Mammary epithelial cell (primary cell): ENCODE measurements at places on chromosomes 13 and 19.
A peak's percentile ranks its signal among the peaks of the same experiment; 100 is the strongest.

GRCh38 chr13:79869326-79869725 lies 388.4 kb downstream of the NDFIP2 start:
- peak; percentile 46 for DNase-seq

GRCh38 chr13:109697936-109698335 lies 88.4 kb downstream of the IRS2 start:
- no peak for DNase-seq

DNA sequence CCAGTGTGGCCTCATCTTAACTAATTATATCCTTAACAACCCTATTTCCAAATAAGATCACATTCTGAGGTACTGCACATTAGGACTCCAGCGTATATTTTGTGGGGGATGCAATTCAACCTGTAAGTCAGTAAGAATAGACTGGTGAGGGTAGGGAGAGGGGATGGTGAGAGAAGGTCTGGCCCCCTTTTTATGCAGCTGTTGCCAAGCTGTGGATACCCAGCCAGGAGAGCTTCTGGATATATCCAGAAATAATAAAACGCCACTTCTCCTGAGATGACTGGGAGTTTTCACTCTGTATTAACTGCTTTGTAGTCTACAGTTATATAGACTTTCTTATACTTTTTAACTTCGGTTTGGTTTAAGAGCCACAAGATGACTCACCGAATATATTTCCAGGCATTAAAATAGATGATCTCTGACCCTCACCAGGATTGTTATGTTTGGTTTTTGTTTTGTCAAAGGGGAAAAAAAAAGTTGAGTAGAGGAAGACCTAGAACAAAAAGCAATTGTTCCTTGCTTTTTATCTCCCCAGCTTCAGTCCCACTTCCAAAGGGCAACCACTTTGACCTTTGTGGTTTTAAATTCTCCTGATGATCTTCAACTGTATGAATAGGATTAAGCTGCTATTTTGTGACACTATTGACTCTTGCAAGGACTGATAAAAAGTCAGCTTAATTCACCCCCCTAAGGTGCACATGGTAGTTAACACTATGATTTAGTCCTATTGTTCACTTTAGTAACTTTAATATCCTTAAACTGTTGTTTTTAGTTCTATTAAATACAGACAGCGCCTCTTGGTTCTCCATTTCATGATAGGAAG lies 3.1 kb upstream of the NEK3 start:
- peak; percentile 49 for DNase-seq

- DNase-seq: no peak
Measured at GRCh38 chr13:82747291-82747690, 1135.0 kb downstream of the SLITRK1 start.

DNA sequence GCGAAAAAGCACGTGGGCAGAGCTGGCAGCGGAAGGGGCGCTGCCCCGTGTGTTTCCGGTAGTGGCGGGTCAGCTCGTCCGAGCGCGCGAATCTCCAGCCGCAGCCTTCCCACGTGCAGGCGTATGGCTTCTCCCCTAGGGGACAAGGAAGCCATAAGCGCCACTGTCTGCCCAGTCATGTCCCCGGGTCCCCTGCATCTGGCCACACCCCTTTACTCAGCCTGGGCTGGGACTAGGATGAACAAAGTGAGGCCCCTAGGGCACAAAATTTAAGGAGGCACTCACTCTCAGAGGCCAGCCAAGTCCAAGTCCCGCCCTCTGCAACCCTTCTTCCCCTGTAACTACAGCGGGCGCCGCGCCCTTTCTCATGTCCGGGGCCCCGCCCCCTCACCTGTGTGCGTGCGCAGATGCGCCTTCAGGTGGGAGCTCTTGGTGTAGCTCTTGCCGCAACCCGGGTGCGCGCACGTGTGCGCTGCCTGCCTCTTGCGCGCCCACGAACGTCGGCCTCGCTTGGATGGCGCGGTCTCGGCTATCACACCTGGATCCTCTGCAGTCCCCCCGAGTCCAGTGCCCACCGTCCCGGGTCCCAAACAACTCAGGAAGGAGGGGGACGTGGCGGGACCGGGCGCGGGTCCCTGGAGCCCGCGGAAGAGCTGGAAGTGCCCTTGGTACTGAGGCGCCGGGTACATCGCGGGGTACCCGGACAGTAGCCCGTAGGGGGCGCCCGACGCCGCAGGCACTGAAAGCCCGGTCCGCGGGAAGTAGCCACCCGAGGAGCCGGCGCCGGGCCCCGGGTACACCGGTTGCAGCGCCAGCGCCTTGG lies 1.9 kb downstream of the KLF1 start:
- DNase-seq: peak; percentile 80

- DNase-seq: no peak
Measured at GRCh38 chr19:4199699-4200293, 17.3 kb downstream of the ANKRD24 start.

GRCh38 chr13:112596235-112596634 lies 8.3 kb upstream of the TUBGCP3 start:
- DNase-seq: no peak

DNA sequence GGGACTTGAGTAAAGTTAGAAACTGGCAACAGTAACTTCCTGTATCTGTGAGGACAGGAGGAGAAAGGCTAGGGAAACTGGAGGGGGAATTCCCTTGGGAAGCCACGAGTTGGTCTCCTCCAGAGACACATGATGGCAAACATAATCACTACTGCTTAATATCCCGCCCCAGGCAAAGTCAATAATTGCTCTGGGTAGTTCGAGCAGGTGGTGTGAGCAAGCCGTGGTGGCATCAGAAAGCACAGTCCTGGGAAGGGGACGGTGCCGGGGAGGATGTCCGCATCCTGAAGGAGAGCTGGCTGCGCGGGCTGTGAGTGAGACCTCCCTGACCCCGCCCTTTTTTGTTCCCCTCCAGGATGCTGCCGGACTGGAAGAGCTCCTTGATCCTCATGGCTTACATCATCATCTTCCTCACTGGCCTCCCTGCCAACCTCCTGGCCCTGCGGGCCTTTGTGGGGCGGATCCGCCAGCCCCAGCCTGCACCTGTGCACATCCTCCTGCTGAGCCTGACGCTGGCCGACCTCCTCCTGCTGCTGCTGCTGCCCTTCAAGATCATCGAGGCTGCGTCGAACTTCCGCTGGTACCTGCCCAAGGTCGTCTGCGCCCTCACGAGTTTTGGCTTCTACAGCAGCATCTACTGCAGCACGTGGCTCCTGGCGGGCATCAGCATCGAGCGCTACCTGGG lies 1.4 kb downstream of the FFAR2 start:
- peak; percentile 46 for DNase-seq

DNA sequence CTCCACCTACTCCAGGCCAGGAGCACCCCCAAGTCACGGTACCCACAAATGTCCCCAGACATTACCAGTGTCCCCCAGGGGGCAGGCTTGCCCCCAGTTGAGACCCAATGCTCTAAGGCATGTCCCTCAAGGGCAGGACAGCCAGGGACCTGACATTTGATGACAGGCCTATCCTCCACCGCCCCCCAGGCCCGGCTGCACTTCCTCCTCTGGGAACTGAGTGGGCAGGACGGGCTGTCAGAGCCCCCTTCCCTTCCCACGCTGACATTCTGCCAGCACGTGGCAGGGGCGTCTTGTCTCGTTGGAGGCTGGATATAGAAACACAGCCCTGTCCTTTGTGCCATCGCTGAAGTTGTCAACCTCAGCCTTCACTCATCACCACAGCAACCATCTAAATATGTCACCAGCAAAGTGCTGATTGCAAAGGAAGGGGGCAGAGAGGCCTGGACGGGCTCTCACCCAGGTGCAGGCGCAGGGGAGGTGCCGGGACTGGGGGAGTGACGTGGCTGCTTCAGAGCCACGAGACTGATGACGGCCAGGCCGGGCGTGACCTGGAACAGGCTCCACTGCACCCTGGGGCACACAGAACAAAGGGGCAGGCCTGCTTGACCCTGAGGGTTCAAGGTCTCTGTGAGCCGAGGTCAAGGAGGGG lies 38.4 kb downstream of the GNG7 start:
- no peak for DNase-seq

DNA sequence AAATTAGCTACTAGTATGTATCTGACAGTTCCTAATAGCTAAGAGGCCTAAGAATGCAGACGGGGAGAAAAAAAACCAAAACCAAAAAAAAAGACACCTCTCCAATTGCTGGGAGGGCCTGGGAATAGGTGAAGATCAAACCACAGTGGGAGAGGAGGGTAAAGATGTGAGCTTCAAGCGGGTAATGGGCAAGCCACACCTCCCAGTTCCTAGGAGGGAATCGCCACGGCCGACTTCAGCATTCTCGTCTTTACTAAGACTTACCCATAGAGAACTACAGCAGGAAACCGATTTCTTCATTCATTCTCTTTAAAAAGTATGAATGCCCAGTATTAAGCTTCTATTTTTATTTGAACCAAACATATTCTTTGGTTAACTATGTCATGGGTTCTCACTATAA lies 5.6 kb upstream of the EEF1AKMT1 start:
- DNase-seq: no peak

DNA sequence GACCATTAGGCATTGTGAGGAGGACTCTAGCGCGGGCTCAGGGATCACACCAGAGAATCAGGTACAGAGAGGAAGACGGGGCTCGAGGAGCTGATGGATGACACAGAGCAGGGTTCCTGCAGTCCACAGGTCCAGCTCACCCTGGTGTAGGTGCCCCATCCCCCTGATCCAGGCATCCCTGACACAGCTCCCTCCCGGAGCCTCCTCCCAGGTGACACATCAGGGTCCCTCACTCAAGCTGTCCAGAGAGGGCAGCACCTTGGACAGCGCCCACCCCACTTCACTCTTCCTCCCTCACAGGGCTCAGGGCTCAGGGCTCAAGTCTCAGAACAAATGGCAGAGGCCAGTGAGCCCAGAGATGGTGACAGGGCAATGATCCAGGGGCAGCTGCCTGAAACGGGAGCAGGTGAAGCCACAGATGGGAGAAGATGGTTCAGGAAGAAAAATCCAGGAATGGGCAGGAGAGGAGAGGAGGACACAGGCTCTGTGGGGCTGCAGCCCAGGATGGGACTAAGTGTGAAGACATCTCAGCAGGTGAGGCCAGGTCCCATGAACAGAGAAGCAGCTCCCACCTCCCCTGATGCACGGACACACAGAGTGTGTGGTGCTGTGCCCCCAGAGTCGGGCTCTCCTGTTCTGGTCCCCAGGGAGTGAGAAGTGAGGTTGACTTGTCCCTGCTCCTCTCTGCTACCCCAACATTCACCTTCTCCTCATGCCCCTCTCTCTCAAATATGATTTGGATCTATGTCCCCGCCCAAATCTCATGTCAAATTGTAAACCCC lies 2.8 kb upstream of the CEACAM5 start:
- DNase-seq: peak; percentile 20

GRCh38 chr13:113969973-113970611 lies 3.8 kb downstream of the C13orf46 start:
- peak; percentile 51 for DNase-seq

DNA sequence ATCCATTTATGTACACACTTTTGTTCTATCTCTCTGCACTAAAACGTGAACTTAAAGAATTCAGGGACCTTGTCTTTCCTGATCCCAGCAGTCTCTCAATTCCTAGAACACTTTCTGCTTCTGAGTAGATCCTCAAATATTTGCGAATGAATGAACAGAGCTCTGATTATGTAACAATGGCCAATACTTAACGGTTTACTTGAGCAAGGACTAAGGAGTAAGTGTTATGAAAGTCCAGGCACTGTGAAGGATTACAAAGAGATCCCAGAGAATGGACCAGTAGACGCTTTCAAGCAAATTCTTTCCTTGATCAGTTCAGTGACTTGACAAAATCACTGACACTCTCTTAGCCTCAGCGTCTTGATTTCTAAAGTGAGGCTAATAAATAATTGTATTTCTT lies 514.5 kb upstream of the KLHL1 start:
- DNase-seq: no peak

DNA sequence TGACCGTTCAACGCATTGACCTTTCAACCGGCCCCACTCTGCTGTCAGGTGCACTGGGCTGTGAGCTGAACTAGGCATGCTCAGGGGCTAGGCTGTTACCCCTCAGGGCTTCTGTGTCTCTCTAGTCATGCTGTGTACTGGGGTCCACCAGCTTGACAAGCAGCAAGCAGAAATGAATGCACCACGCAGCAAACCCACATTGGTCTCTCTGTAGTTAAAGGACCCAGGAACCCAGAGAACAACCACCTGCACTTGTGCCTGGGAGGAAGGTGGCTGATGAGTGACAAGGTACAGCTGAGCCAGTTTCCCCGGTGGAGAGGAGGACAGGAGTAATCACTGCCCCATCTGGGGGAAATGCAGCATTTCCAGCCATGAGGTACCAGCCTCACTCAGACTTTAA lies 159.9 kb downstream of the USP12 start:
- DNase-seq: no peak

DNA sequence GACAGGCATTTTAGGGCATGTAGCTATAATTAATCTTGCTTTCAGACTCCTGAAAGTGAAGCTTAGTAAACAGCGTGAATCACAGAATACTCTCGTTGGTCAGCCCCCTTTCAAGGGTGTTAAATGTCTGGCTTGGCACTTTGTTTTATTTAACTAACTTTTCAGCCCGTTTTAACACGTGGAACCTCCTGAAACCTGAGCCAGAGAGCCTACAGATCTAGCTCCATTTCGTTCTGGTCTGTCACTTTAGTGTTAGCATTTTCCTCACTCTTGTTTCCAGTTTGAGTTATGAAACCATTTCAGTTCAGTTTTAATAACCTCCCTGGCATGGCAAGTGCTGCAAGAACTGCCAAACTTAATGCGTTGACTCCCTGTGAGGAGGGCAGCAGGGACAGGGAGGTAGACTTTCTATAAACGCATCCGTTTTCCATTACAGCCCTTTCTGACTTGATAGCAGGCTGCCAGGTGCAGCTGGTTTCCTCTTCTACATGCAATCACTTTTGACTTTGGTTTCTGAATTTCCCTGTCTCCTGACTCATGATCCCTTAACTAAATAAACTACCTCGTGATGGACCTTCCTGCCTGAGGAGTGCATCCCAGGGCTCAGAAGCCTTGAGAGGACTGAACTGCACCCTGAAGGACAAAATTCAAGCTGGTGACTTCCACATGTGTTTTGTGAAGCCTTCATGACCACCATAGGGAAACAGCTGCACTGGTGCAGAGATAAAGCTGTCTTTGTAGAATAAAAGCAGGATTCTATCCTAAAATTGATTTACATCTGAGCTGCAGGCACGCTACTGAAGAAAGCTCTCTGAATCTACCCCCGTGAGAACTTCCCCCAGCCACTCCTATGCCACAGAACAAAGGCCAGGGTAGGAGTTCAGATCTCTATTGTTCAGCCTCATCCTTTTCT lies 192.6 kb downstream of the DLEU7 start:
- peak; percentile 29 for DNase-seq

- no peak for DNase-seq
Measured at GRCh38 chr13:55583953-55584593, 1556.6 kb upstream of the PRR20A start.
